ENCODE measurements at places on chromosomes 12 and 14. TPM values are rescaled to one million over a fixed set of nuclear protein-coding genes. Genes with fewer than 3 reads are reported as not detected.

The KRT77 gene
- total RNA-seq, result not detected

The PIWIL1 gene
- total RNA-seq, result not detected

The LMNTD1 gene
- 0.76 TPM for total RNA-seq

The GUCY2C gene
- total RNA-seq, result 94.8 TPM

The GDF3 gene
- total RNA-seq, result not detected

The RAPGEF3 gene
- 11.4 TPM for total RNA-seq

The CINP gene
- total RNA-seq, result 26.7 TPM

The PZP gene
- total RNA-seq, result 0.07 TPM

The CFAP54 gene
- 0.82 TPM for total RNA-seq

DNA sequence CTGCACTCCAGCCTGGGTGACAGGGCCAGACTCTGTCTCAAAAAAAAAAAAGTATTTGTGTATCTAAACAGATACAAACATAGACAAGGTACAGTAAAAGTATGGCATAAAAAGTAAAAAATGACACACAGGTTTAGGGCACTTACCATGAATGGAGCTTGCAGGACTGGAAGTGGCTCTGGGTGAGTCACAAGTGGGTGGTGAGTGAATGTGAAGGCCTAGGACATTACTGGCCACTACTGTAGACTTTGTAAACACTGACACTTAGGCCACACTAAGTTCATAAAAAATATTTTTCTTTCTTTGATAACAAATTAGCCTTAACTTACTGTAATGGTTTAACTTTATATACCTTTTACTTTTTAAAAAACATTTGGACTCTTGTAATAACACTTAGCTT, 38.0 kb upstream of the EIF5 start:
- no peak for DNase-seq

- DNase-seq, result no peak
Measured at GRCh38 chr12:113081873-113082272, 25.3 kb downstream of the DTX1 start.

DNA sequence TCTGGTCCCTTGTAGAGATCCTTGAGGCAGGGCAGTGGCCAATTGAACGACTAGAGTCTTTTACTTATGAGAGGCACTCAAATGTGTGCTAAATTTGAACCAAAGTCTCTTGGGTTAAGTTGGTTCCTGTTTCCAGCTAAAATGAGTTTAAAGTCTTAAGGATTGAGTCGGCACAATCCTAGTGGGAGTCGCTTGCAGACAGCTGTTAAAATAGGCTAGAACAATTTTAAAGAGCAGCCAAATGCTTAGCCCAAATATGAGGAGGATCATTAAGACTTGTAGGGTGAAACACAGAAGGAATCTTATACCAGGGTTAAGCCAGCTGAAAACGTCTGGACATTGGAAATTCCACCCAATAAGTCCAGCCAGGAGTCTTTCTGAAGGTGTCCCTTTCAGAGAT, 216.1 kb downstream of the NUBPL start:
- DNase-seq, result no peak

DNA sequence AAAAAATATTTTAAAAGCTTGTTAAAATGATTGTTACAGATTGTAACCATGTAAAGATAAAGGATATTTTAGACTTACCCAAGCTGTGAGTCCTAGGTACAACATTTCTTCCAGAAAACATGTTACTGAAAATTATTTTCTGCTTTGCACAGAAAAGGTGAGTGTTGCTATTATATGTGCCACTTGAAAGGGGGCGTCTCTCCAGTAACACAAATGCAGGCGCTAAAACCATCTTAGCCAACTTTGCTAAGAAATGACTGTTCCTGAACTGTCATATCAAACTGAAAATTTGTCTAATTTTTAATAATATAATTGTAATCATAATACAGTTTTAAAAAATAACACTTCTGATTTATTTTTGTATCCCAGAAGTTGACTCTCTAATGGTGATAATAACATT, 75.6 kb upstream of the KRAS start:
- DNase-seq, result no peak

- DNase-seq, result no peak
Measured at GRCh38 chr12:108668542-108668941, 34.8 kb upstream of the SELPLG start.

GRCh38 chr12:117854339-117855012, 114.3 kb downstream of the KSR2 start:
- no peak for DNase-seq

DNA sequence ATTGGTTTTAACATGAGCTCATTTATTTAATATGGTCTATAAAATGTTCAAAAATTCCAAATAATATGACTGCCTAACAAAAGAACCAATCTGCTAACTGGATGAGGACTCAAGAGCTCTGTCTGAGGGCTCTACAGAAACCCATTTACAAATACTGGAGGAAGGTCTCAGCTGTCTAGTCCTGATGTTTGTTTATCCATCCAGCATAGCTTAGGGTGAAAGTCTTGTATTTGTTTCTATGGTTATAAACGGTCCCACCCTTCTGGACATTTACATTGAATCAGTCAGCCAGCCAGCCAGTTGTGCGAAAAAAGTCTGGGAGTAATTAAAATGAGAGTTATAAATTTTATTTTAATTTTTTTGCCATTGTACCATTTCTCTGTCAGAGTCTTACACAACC, 220.7 kb downstream of the BMP4 start:
- DNase-seq, result no peak

- DNase-seq, result no peak
Measured at GRCh38 chr14:99026471-99026870, 245.5 kb downstream of the BCL11B start.

DNA sequence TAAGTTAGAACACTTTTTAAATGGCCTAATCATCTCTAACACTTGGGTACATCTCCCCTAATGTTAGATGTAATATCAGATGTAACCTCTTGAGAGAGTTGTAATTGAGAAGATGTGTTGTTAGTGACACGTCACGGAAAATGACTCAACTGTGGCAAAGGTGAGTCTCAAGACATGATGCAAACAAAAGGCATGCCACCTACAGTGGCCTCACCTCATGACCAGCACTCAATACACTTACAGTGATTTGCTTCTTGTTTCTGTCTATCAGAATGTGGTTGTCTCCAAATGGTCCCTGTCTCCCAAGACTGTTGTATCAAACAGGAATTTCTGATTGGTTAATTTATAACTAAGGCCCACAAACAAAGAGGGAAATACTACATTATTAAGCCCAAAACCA, 91.2 kb downstream of the SLC25A21 start:
- DNase-seq, result no peak

DNA sequence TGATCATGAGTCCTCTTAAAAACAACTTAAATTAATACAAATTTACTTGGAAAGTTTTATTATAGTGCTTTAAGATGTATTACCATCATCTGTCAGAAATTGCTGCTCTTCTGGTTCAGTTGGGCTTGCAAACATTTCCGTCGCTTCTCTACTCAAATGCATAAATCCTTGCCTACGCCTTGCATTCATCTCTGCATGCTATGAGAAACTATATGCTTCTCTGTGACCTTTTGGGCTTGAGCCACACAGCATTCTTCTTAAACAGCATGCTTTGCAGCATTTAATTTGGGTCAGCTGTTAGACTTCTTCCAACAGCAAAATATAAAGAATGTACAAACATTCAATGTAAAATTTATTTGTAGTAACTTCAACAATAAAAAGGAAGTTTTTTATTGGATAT, 305.7 kb upstream of the FLRT2 start:
- DNase-seq, result no peak

DNA sequence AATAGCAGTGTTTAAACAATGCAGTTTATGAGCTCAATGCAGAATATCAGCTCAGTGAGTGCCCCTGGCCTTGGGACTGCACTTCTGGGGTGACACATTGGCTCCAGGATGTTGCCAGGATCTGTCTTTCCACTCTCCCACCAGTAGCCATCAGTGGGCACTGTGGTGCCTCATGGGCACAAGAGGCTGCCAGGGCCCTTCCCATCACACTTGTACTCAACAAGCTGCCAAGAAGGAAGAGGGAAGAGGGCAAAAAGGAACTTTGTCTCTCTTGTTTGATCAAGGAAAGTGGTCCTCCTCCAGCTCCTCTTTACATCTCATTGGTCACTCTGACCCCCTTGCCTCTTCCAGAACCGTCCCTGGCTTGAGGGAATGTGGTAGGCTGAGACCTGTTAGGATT, 115.9 kb downstream of the AACS start:
- DNase-seq, result no peak

GRCh38 chr12:24797901-24798300, 151.0 kb downstream of the BCAT1 start:
- no peak for DNase-seq

- DNase-seq, result no peak
Measured at GRCh38 chr14:49980027-49980426, 87.1 kb downstream of the ARF6 start.

DNA sequence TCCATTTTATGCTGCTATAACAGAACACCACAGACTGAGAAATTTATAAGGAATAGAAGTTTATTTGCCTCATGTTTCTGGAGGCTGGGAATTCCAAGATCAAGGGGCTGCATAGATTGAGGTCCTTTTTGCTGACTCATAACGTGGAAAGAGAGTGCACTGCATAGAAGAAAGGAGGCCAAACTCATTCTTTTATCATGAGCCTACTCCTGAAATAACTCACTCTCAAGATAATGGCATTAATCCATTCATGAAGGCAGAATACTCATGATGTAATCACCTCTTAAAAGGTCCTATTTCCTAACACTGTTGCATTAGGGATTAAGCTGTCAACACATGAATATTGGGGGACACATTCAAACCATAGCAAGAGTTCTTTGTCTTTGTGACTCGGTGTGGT, 60.0 kb upstream of the FBXO33 start:
- DNase-seq, result no peak

DNA sequence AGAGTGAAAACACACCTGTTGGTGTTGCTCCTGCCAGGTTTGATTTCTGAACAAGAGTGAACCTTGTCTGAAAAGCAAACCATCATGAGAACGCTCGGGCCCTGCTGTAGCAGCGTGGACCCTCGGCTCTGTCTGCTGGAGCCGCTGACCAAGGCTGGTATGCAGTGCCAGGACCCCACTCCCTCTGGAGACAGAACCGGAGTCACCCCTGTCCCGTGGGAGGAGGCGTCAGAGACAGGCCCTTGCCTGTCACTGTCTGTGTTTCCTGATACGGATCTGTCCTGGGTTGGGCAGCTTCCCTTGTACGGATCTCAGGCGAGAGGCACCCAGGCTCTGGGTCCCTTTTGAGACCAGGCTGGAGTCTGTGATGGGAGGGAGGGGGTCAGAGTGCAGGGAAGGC, 111.6 kb downstream of the ADGRD1 start:
- no peak for DNase-seq

DNA sequence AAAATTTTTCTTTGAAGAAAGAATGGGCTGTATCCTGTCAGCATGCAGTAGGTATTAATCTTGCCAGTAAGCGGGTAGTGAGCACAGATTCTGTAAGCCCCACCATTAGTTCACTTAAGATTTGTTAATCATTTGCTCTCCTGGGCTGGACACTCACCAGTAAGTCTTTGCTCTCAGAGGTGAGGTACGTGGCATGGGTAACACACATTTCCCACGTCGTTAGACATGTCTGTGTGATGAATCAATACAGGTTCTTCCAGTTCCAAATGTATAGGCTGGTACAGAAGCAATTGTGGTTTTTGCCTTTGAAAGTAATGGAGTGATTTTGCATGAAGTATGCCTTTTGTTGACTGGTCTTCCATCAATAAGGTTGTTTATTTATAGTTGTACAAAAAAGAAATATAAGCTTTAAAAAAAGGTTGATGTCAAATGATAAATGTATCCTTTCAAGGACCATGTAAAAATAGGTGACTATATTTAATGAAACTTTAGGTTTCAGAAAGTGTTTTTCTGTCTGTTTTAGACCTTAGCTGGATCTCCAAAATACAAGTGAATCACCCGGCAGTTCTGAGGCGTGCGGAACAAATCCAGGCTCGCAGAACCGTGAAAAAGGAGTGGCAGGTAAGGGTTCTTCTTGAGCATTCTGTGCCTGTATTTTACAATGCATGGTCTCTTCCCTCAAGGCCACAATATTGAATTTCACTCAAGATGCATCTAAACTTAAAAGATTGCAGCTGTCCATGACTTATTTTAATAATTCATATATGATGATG, 45.5 kb downstream of the DERA start:
- no peak for DNase-seq

DNA sequence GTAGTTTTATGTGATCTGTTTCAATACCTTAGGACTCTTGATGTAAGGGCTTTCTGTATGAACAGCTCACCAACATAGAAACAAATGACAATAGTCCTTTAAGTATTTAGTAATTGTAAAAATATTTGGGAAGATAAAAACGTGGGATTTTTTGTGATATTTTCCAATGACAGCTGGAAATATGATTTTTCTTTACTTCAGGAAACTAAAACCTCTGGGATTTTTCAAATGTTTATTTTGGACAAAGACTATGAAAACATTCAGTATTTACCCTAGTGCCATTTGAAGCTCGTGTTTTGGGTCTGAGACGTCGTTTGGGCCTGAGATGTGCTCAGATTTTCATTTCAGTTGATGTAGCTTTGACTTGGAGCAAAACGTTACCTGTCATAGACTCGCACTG, 240.0 kb downstream of the BMP4 start:
- no peak for DNase-seq

- DNase-seq, result no peak
Measured at GRCh38 chr12:30678221-30678620, 17.4 kb downstream of the IPO8 start.

All from mucosa of descending colon (tissue), 3 donors.